SK-N-DZ (cell line): ENCODE measurements at places on chromosomes 3 and 15.

GRCh38 chr3:152403632-152404066, 134.9 kb downstream of the MBNL1 start:
- no peak for DNase-seq

DNA sequence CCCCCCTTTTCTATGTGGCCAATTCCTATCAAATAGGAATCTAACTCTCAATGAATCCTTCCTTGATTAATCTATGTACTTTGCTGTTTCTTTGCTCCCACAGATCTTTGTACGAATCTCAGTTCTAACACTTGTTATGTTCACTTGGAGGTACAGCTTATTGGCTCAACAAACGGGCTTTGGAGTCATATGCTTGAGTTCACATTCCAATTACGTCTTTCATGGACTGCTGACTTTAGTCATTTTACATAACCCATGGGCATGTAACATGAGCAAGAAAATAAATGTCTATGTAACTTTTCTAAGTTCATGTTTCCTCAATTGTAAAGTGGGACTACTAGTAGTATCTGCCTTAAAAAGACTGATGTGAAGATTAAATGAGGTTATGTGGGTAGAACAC, 123.2 kb upstream of the TBC1D5 start:
- DNase-seq, result no peak

DNA sequence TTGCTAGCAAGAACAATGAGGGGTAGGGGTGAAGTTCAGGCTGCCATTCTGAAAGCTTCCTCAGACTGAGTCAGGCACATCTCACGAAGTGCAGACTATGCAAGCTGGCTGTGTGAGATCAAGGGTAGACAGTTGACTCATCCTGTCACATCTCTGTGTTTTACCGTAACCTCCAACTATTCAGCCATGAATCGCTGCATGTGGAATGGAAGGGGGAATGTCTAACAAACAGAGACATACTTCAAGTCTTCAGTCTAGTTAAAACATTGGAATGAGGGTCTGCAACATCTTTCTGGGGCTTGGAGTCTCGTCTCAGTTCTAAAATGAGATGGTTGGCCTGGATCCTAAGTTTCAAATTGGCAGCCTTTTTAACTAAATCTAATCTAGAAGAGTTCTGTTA, 25.9 kb downstream of the AGTR1 start:
- DNase-seq, result no peak

DNA sequence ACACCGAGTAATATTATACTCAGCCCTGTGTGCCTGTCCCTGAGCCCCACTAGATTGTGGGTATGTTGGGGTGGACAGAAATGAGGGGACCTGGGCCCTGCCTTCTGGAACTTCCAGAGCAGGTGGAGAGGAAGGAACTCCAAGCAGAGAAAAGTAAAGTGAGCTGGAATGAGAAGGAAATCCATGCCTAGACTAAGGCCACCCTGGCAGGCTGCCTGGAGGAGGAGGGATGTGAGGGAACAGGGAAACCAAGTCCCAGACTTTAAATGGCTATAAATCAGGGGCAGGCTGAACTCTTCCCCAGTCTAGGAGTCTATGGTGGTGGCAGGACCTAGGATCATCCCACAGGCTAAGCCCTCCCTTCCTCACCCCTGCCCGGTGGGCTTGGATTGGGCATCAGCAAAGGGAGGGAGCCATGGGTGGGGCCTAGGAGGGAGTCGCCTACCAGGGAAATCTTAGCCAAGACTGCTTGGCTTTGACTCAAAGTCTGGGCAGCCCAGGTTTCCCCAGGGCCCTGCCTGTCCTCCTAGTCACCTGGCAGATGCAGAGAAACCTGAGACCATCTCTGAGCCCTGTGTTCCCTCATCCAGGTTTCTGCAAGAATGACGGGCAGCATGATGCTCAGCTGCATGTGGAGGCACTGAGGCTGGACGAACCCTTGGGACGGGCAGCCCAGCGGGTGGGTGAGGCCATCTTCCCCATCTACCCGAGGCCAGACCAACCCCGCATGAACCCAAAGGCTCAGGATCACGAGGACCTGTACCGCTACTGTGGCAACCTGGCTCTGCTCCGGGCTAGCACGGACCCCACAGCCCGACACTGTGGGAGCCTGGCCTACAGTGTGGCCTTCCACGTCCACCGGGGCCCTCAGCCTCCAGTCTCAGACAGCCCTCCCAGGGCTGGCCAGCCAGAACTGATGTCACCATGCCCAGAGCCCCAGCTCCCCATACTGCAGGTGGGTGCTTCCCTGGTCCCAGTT, 15.6 kb upstream of the STRA6 start:
- DNase-seq, result no peak

DNA sequence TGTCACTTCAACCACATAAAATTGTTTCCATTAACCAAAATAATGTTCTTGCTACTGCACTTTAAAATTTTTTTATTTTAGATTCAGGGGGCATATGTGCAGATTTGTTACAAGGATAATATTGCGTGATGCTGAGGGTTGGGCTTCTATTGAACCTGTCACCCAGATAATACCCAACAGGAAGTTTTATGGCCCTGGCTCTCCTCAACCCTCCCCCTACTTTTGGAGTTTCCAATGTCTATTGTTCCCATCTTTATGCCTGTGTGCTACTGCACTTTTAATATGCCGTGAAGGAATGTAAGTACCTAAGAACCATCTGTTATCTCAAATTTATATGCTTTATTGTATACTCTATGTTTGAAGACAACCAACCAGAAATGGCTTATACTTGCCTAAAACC, 42.0 kb upstream of the IMPG2 start:
- no peak for DNase-seq

GRCh38 chr3:143895805-143896204, 47.5 kb upstream of the SLC9A9 start:
- DNase-seq, result peak; percentile 26

DNA sequence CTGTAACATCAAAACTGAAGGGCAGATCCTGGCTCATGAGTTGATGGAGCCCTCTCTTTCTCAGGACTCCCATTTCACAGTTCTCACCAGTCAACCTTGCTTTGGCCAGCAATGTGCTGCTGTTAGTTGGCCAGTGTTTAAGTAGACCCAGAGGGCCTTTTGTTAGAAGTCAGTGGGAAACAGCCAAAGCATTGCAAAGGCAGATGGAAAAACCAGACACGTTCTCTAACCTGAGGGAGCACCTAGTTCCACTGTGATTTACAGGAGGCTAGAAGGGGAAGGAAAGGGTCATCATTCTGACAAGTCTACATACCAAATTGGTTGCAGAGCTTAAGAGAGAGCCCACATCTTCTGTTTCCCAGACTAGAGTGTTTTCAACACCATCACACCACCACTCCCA, 196.4 kb downstream of the OPA1 start:
- no peak for DNase-seq

DNA sequence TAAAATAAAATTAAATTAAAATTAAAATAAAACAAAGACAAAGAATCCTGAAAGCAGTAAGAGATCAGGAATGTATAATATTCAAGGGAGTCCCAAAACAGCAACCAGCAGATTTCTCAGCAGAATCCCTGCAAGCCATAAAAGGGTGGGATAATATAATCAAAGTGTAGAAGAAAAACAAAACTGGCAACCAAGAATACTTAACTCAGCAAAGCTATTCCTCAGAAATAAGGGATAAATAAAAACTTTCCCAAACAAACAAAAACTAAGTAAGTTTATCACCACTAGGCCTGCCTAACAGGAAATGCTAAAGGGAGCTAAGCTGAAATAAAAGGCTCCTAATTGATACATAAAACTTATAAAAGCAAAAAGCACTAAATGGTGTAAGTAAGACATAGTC, 29.8 kb downstream of the THBS1 start:
- DNase-seq, result no peak

GRCh38 chr3:2765002-2765579, 345.1 kb downstream of the IL5RA start:
- DNase-seq, result peak; percentile 71

GRCh38 chr3:120364821-120365220, 15.7 kb upstream of the LRRC58 start:
- no peak for DNase-seq

- no peak for DNase-seq
These were observed 38.8 kb downstream of the RETNLB start for GRCh38 chr3:108718454-108718853.

DNA sequence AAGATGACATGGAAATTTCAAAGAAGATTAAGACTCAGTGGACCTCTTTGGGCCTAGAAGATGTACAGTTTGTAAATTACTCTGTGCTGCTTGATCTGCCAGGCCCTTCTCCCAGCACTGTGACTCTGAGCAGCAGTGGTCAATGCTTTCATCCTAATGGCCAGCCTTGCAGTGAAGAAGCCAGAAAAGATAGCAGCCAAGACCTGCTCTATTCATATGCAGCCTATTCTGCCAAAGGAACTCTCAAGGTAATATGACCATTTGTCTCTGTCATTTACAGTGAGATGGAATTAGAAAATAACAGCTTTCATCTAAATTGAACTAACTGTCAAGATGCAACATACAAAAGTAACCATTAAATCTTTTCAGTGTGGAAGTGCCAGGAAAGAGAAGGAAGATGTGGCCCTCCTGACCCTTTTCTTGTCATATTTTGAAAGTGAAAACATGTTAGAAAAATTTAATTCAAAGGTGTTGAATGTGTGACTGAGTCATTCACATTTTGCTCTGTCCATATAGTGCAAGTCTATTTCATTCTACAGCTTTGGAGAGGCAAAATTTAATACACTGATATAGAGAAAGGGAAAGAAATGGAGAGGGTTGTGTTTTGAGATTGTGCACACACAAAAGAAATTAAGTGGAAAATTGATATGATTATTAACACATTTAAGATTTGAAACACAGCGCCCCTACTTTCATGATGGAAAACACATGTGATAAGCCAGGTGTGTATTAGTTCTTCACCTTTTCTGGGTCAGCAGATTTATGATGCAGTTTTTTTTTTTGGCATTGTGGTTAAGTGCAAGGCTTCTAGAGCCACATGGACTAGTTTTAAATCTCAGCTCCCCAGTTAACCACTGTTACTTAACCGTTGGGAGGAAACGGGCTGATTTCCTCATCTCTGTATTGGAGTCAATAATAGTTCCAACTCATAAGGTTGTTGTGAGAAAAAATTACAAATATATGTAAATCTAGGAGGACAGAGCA, 375.1 kb downstream of the NAALADL2 start:
- no peak for DNase-seq

DNA sequence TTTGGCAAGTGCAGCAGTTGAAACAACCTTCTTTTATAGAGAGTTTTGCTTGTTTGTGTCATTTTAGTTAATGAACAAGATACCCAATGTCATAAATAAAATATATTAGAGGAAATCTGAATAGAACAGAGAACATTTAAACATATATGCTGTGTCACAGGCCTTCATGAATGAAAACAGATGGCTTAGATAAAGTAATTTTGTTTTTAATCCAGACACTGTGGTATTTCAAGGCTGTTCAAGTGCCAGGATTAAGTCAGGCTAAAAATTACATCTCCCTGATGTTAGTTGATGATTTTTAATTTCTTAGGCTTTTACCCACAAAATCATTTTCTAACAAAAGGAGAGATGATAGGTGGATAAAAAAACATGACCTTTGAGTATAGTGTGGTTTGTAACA, 4.9 kb upstream of the ACKR4 start:
- no peak for DNase-seq

DNA sequence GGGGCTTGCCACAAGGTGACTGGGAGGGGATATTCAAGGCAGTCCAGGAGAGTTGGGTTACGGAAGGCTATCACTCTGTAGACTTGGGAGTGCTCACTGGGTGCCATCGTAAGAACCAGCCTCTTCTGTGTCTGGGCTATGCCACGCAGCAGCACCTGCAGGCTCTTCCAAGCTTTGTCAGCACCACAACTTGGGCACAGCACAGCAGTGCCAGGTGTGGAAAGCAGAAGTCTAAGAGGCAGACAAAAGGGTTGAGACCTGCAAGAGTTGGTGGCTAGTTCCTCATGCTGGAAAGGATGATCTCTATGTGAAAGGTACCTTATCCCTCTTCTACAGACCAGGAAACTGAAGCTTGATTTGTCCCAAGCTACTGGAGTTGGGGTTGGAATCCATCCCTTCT, 15.8 kb downstream of the CX3CR1 start:
- DNase-seq, result no peak

- no peak for DNase-seq
These were observed 36.9 kb upstream of the CTSH start for GRCh38 chr15:78981532-78982313.
